Cardiac muscle cell (in vitro differentiated cells and primary cell): ENCODE measurements at places on chromosomes 7 and 10. TPM values are rescaled to one million over a fixed set of nuclear protein-coding genes. Genes with fewer than 3 reads are reported as not detected.

DNA sequence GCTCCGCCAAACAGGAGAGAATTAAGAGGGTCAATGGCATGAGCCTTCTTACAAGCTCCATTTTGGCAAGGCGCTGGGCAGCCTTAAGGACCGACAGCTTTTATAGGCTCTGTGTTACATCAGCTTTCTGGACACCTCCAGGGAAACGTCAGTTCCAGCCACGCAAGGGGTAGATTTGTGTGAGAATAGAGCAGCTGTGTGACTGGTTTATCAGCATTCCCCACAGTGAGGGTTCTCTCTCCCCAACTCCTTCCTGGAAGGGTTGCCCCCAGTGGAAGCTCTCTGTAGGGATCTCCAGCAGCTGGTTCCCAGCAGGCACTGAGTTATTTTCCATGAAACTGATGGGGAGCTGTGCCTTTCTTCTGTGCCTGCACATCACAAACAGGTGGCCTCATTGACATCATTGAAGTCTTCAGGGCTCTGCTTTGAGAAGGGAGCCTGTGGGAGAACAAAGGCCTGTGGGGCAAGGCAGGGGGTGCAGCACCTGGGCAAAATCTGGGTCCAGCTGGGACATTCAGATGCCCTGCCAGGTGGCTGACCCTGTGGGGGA, at the start of gene CUZD1:
TSS of gene CUZD1 (minus strand) at position 75 of the 550 bp plus-strand sequence. CDS start at position 61, 14 bp downstream.
- no peak for DNase-seq

The C7orf33 gene
- polyA plus RNA-seq, result not detected in 2 replicates

DNA sequence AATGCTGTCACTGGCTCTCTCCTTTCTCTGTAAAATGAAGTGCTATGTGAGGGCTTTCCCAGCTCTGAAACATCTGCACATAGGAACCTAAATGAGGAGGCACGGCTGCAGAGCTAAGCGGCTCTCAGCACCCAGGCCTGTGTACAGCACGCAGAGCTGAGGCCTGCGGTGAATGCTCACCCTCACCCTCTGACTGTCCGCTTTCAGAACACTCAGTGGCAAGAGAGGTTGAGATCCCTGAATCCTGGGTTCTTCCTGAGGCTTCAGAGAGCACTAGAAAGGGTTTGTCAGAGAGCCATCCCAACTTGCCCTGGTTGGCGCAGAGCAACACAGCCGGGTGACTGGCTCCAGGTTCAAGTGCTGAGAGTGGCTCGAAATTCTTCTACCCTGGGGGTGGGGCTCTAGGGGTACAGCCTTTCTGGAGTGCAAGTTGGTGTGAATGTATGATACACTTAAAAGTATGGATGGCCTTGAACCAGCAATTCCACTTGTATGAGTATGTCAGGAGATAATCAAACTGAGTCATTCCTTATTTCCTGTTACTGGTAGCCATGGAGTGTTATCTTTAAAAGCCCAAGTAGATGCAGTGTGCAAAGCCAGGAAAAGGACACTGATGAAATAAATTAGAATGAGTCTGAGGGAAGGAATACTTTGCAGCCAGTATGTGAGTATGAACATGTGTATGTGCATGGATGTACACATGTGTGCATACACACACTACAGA, 1.7 kb upstream of the CCDC201 start:
- DNase-seq, result peak; percentile 87

DNA sequence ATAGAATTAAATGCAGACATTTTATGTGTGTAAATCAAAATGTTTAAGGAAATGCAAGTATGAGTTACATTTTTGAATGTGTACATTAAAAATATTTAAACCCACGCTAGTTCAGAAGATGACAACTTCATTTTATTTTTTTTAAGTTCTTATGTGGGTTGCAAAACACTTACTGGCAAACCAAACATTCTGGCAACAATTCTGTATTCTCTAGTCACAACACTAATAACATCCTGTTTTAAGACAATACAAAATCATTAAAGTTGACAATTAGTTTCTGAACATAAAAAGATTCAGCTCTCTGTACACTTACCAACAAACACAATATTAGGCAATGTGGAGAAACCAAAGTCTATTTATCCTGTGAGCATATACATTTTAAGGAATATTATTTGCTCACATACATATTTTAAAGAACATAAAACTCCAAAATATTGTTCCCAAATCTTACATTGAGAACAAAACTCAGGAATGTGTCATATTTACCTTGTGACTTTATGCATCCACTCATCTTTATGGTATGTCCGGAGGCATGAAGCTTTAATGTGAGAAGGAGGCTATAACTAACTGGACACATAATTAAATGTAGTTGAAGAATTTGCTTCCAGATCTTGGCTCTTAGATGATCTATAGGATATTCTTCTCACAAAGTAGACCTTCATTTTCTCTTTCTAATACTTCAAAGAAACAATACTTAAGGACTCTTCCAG, 134.7 kb downstream of the DGKB start:
- no peak for DNase-seq

DNA sequence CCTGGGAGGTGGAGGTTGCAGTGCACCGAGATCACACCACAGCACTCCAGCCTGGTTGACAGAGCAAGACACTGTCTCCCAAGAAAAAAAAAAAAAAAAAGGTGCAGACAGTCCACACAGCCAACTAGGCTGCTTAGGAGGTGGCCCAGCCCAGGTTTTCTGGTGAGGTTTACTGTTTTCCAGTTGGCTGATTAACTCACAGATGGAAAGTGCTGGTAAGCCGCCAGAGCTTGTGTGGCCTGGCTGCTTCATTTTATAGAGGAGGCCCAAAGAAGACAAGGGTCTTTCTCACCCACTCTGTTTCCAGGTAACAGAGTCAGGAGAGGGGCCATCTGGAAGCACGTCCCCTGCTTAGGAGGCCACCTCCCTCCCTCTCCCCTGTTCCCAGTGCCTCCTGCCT, 6.2 kb downstream of the RHBDD2 start:
- DNase-seq, result no peak

The NODAL gene
- 0.07 and 0.64 TPM in 2 replicates for polyA plus RNA-seq

DNA sequence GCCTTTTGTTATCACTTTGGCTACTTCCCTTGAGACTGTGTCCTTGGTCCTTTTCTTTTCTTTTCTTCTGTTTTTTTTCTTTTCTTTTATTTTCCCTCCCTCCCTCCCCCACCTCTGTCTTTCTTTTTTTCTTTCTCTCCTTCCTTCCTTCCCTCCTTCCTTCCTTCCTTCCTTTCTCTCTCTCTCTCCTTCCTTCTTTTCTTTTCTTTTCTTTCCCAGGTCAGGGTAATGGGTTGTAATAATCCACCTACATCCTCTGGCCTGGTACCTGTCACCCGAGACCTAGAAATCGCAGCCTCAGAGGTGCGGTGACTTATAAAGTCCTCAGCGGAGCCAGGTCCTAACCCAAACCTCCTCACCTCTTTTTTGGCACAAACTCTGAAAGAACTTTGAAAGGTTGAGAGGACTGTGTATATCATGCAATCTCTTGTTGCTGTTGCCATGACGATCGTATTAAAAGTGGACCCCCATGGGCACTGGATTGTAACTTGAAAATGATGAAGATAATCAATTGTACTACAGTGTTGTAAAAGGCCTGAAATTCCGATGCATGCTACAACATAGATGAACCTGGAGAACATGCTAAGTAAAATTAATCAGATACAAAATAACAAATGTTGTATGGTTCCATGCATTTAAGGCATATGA, 140.7 kb upstream of the AGK start:
- DNase-seq, result no peak

- DNase-seq, result peak; percentile 13
Observed at GRCh38 chr7:135693558-135693957, 31.2 kb downstream of the STMP1 start.

- DNase-seq, result no peak
Observed at GRCh38 chr10:75803816-75804552, 372.6 kb downstream of the LRMDA start.

The TMEM196 gene
- polyA plus RNA-seq, result not detected in 2 replicates

GRCh38 chr7:152899548-152900109, 140.1 kb downstream of the ACTR3B start:
- peak; percentile 7 for DNase-seq

GRCh38 chr10:101132636-101133473, 1.8 kb downstream of the TLX1 start:
- no peak for DNase-seq

The ACTR3C gene
- polyA plus RNA-seq, result 2.2 and 2.4 TPM in 2 replicates

The IRF5 gene
- polyA plus RNA-seq, result not detected in 2 replicates

GRCh38 chr10:70913191-70913892, 25.0 kb upstream of the PCBD1 start:
- DNase-seq, result no peak

The FGFBP3 gene
- 16.6 and 26.4 TPM in 2 replicates for polyA plus RNA-seq

- no peak for DNase-seq
Observed at GRCh38 chr10:116631871-116632295, 11.1 kb downstream of the PNLIPRP2 start.

- DNase-seq, result no peak
Observed at GRCh38 chr7:4805984-4806300, 30.5 kb downstream of the AP5Z1 start.

The HOXA6 gene
- polyA plus RNA-seq, result not detected in 2 replicates

DNA sequence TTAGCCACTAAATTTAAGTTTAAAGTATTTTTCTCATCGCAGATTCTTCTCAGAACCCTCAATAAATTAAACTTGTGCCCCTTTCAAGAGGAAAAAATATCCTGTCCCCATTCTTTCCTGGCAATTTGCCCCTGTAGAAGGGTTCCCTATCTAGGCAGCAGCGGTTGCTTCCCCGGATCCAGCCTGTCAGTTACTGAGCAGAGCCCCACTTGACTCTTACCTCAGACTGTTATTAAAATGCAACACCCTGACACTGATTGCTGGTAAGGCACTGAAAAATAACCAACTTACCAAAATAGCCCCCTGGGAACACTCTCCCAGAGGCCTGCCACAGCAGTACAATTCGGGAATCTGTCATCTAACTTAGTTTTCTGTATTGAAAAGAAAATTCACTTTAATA, 13.9 kb downstream of the LMTK2 start:
- peak; percentile 47 for DNase-seq

GRCh38 chr7:126667742-126668366, 584.9 kb downstream of the GRM8 start:
- DNase-seq, result no peak

The PIP gene
- polyA plus RNA-seq, result not detected in 2 replicates

The SCART1 gene
- 0.89 and 1.8 TPM in 2 replicates for polyA plus RNA-seq

GRCh38 chr7:133412942-133413341, 160.1 kb downstream of the EXOC4 start:
- DNase-seq, result peak; percentile 21

The SORCS3 gene
- 9.3 and 14.3 TPM in 2 replicates for polyA plus RNA-seq

- no peak for DNase-seq
Observed at GRCh38 chr10:110914431-110914830, 4.5 kb downstream of the BBIP1 start.

DNA sequence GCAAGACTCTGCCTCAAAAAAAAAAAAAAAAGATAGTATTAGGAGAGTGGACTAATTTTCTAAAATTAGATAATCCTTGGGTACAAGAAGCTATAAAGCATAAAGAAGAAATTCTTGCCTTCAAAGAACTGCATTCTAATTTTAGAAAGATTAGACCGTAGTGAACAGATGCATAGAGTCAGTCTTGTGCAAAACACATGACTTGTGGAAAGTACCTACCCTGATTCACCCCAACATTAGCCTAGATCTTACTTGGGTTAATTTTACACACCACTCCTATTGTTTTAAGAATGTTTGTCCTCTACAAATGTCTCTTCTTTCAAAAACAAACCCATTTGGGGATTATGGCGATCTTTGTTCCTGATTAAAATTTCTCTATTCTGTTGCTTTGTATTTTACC, 38.9 kb upstream of the SP8 start:
- DNase-seq, result no peak
